Thymus (tissue), 14 donors: ENCODE measurements at places on chromosomes 4 and X. TPM values are rescaled to one million over a fixed set of nuclear protein-coding genes. Genes with fewer than 3 reads are reported as not detected.

DNA sequence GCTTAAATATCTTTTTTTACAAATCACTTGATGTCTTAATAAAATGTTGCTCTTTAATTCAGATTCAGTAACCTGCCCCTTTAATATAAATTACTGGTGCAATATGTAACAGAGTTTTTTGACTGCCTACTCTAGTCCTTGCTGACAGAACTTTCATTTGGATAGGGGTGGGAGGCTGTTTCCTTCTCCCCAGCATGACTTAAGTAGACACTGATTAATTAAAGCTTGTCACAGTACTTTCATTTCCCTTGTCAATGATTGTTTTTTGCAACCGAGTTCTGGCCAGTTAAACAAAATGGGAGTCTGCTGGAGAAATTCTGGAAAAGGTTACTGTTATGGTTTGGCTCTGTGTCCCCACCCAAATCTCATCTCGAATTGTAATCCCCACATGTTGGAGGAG, 37.3 kb upstream of the BBS12 start:
- no peak overlapping the region for H3K27ac ChIP-seq
- DNase-seq: no peak
- no peaks in the 10 kb centered on the region for H3K36me3 ChIP-seq
- H3K27me3 ChIP-seq: no peaks in the 10 kb centered on the region
- H3K4me3 ChIP-seq: no peak overlapping the region

DNA sequence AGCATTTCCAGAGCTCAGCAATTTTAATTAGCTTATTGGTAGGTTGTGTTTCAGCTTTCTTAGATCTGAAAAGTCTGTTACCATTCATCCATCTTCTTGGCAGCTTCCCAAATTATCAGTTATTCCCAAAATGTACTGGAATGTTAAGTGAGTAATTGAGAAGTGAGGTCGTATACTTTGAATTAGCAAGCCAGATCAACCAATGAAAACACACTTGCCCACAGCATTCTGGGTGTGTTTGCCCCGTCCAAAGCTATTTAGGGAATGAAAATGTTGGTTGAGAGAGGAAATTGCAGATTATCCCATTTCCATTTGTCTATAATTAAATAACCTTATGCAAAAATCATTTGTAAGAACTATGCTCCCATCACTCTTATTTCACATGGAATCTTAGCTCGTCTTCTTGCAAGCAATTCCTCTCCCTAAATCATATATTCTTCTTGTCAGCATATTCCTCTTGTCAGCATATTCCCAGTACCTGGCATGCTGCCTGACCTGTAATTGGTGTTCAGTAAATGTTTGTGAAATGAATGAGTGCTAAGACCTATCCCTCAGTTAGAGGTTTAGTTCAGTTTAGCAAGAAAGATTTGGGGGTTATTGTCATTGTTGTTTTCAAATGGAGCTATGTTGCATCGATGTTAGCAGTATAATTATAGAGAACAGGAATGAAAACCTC, 23.3 kb upstream of the ANTXR2 start:
- no peak overlapping the region for H3K27ac ChIP-seq
- H3K4me1 ChIP-seq: no peaks in the 10 kb centered on the region
- no peaks in the 10 kb centered on the region for H3K36me3 ChIP-seq

DNA sequence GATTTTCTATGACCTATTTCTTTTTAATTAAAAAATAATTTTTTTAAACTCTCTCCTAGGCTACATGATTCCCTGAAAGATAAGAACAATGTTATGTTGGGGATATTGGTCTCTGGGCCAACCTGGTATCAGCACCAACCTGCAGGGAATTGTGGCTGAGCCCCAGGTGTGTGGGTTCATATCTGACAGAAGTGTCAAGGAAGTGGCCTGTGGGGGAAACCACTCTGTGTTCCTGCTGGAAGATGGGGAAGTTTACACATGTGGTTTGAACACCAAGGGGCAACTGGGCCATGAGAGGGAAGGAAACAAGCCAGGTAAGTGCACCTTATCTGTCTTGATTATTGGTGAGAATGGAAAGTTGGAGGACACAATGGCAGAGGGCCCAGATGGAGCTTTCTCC, 13.5 kb downstream of the HERC3 start:
- H3K27me3 ChIP-seq: no peaks in the 10 kb centered on the region
- no peak overlapping the region for H3K4me3 ChIP-seq
- peaks cover 3% of the 10 kb centered on the region for H3K4me1 ChIP-seq
- DNase-seq: no peak

DNA sequence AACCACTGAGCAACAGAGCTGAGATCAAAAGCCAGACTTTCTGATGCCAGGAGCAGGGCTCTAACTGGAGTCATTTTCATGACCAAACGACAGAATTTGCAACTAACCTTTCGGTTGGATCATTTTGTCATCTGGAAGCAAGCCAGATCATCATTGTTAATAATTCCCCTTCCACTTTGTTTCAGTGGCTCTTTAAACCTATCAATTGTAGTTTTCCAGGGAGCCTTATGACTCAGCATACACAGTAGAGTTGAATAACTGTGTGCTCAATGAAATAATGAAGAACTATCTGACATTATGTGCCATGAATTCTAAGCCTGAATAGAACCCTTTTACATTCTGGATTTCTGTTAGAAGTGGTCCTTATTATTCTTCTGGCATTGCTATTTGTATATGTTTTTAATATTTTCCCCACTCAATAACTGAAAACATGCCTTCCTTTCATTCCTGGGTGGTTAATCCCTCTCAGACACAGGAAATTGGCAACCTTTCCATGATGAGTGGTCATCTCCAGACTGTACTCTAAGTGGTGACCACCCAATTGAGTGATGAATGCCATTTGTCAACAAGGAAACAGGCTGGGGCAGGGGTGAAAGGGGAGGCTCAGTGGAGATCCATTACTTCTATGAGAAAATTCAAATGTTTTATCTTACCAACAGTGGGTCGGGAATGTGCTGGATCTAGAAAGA, 431.8 kb downstream of the BCOR start:
- no peaks in the 10 kb centered on the region for H3K36me3 ChIP-seq
- H3K4me3 ChIP-seq: no peak overlapping the region
- H3K4me1 ChIP-seq: no peaks in the 10 kb centered on the region
- H3K27ac ChIP-seq: no peak overlapping the region
- H3K27me3 ChIP-seq: no peaks in the 10 kb centered on the region
- DNase-seq: no peak

DNA sequence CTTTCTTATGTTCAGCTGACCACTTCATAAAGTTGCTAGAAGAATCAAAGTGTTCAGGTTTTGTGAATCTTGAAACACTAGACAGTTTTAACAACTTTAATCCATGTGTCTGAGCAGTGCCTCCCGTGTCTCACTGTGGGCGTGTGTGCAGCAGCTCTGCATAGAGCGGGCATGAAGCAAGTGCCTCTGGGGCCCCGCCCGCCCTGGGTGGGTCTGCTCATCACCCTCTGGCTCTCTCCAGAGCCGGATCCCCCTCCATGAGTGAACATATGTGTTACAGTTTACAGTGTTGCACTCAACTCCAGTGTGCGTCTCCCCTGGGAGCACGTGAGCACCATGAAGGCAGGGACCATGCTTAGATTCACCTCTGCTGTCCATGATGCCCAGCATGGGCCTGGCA, 37.6 kb upstream of the CRMP1 start:
- no peaks in the 10 kb centered on the region for H3K36me3 ChIP-seq
- no peaks in the 10 kb centered on the region for H3K27me3 ChIP-seq
- no peak for DNase-seq
- no peak overlapping the region for H3K27ac ChIP-seq

DNA sequence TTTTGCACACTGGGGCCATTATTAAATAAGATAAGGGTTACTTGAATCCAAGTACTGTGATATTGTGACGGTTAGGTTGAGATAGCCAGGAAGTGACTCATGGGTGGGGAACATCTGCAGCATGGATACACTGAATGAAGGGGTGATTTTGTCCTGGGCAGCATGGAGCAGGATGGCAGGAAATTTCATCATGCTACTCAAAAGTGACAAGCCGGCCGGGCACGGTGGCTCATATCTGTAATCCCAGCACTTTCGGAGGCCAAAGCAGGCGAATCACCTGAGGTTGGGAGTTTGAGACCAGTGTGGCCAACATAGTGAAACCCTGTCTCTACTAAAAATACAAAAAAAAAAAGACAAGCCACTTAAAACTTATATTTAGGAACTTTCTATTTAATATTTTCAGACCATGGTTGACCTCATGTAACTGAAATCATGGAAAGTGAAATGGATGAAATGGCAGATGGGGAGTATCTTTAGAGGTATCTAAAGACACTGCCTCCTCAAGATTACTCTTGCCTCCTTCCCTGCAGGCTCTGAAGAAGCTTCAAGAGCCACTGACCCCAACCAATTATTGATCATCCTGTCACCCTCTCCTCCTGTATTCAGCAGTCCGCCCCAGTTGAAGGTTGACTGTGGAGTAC, 3.9 kb upstream of the TRIM60 start:
- H3K4me3 ChIP-seq: no peak overlapping the region
- H3K27me3 ChIP-seq: no peaks in the 10 kb centered on the region
- no peak for DNase-seq
- H3K27ac ChIP-seq: no peak overlapping the region

Gene CLDN22
- total RNA-seq: not detected
